ENCODE measurements at places on chromosomes 16 and 17. TPM values are rescaled to one million over a fixed set of nuclear protein-coding genes. Genes with fewer than 3 reads are reported as not detected.

DNA sequence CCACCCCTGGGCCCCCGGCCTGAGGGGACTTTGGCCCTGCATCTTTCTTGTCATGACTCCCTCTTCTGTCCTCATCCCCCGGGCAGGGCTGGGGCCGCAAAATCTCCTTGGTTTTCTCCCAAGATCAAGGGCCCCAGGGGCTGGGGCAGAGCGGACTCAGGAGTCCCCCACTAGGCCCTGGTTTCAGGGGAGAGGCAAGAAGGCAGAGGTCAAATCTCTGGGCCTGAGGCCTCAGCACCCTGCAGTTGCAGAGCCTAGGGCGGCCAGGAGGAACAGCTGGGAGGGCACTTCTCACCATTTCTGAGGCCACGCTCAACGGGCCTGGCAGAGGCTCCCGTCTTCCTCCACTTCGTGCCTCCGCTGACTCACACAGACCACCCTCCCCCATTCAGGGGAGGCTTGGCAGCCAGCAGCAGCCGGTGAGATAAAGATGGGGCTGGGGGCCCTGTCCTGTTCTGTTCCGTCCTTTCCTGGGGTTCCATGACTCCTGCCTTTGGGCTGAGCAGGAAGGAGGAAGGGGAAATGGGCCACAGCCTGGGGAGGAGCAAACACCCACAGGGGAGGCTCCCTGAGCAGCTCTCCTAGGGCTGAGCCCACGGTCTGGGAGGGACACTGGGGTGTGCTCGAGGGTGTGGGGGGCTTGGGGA is 12.4 kb downstream of the ZSCAN10 start:
- DNase-seq, result peak; percentile 31

The HES7 gene
- total RNA-seq, result 0.28 TPM

DNA sequence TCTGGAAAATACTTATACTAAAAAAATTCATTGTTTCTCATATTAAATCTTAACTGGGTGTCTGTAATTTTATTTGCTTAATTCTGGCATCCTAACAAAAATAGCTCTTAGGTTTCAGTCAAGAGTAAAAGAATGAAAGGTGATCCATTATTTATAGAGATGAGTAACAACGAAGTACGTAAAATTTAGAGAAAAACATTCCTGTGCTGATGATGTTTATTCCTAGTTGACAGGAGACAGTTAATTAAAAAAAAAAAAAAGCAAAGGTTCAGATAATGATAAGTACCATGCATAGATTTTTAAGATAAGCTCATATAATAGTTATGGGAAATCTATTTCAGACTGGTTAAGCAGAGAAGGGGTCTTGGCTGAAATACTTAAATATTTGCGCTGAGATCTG is 50.8 kb downstream of the ABCA9 start:
- DNase-seq, result no peak

GRCh38 chr17:37142294-37142896 is 193.6 kb downstream of the AATF start:
- DNase-seq, result no peak

The IRX5 gene
- total RNA-seq, result not detected

GRCh38 chr17:61130330-61130729 is 269.3 kb upstream of the TBX2 start:
- no peak for DNase-seq

- no peak for DNase-seq
These were observed 5.7 kb upstream of the KRT13 start for GRCh38 chr17:41511116-41511515.

DNA sequence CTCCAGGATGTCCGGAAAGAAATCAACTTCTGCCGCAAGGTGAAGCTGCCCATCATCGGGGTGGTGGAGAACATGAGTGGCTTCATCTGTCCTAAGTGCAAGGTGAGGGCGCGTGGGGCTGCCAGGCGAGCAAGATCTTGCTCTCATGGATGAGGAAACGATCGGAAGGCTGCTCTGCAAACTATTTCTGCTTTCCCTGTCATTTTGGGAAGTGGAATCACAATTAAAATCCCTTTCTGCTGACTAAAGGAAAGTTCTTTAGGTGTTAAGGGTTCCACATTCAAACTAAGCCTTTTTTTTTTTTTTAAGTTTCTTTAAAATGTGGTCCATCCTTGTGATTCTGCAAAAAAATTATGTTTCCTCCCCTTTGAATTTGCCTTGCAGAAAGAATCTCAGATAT is 17.7 kb downstream of the NUBP1 start:
- DNase-seq, result no peak

DNA sequence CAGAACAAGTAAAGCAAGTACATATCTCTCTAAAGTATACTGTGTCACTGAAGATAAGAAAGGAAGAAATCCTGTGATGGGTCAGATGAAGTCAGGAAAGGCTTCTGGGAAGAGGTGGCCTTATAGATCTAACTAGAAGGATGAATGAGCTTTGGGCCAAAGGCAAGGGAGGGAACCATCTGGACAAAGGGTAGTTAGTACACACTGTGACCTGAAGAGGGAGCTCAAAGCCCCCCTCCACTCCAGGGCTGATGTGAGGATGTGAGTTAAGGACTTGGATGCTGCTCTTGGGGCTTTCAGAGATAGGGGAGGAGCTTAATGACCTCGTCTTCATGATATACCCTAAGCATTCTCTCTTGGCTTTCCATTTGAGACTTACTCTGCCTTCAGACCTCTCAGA is 185.3 kb upstream of the CACNG3 start:
- no peak for DNase-seq

The TAC4 gene
- total RNA-seq, result not detected

- DNase-seq, result no peak
These were observed 1.0 kb downstream of the RHBDF2 start for GRCh38 chr17:76500074-76500746.

The RNU2-1 gene
- total RNA-seq, result 3,750 TPM

The CHST4 gene
- not detected for total RNA-seq

DNA sequence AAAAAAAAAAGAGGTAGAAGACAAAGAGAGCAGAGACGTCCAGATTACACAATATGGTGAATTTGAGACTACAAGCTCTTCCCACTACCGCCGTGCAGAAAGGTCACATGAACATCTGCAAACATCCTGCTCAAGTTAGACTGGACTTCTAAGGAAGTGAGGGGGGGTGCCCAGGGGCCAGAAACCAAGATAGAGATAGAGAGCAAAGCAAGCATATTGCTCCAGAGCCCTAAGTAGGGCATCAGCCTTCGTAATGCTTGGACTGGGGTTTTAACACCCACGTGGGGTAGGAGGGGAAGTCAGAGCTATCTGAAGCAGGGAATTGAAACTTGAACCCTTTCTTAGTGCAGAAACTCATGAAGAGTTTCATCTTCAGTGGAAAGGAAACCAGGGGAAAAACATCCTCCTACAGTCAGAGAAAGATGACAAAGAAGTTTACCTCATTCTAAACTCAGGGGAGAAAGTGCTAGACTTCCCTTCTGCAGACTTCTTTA is 8.7 kb downstream of the CLEC19A start:
- no peak for DNase-seq

The UMOD gene
- total RNA-seq, result not detected

The FZD2 gene
- 0.58 TPM for total RNA-seq

The COX6A2 gene
- total RNA-seq, result 0.80 TPM

- no peak for DNase-seq
These were observed 39.6 kb upstream of the NAT9 start for GRCh38 chr17:74815550-74816370.

The SLFN13 gene
- total RNA-seq, result 5.8 TPM

DNA sequence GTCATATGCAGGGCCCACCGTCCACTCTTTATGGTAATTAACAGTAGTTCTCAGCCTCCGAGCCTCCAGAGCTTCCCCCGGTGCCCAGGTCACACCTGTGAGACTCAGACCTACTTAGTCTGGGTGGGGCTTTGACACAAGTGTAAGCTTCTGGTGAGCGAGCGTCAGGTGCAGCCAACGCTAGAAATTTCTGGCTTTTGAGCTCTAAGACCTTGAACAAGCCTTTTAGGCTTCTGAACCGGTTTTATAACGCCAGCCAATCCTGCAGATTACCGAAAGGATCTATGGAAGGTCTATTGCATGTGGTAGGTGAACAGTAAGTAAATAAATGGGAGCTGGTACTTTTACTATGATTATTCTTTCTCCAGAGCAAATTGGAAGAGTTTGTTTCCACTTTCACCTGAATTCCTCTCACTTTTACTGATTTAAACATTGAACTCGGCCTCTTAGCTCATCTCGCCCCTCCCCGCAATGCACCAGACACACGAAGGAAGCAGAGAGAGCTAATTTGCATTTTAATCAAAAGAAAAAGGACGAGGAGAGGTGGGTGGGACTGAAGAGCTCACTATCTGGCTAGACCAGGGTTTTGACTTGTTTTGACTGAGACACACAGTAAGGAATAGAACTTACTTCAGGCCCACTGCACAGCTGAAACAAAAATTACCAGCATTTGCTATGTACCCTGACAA is 47.1 kb downstream of the ABAT start:
- DNase-seq, result no peak

GRCh38 chr16:57611706-57612105 is 16.7 kb upstream of the ADGRG1 start:
- DNase-seq, result no peak

DNA sequence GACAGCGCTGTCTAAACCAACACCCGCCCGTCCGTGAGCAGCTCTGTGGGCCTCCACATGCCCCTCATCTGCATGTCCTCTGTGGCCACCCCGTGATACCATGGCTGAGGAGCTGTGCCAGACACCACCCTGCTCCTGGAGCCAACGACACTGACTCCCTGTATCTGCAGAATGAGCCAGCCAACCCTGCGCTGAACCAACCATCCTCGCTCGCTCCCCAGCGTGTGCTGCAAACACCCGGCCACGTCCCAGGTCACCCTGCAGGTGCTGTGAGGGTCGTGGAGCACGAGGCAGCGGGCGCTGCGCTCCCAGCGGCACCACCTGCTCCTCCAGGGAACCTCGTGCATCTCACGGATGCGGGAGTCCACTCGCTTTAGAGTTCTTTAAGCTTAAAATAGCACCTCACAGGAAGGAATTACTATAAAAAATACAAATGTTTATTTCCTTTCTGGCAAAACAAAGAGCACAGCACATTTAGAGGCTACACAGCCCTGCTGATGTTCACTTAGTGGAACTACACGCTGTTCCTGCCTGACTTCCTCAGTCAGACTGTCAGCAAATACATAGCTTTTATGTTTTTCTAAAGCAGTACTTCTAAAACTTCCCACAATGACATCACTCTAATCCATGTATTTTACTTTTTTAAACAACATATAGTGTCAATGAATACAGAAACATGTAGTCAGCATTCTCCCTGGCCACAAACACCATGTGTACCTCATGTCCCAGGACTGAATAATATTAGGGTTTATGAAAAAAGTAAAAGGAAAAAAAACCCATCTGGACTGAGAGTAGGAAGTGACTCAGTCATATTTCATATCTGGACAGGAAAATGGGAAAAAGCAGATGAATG is 43.5 kb downstream of the MAP1LC3B start:
- DNase-seq, result no peak

DNA sequence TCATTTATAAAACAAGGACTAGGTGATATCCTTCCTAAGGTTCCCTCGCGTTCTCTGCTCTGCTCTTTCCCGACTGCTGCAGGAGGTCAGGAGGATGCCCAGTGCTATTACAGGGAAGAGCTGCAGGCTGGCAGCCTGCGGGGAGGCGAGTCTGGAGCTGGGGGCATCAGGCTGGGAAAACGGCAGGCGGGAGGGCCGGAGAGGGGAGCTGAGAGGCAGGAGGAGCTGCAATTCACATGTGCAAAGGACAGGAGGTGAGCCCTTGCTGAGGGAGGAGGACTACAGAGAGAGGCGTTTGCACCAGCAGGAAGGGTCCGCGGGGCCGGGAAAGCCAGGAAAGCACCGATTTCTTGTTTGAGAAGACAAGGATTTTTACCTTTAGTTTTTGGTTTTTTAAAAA is 8.1 kb downstream of the ADAD2 start:
- no peak for DNase-seq

- DNase-seq, result no peak
These were observed 7.7 kb downstream of the CES1 start for GRCh38 chr16:55825115-55825728.

DNA sequence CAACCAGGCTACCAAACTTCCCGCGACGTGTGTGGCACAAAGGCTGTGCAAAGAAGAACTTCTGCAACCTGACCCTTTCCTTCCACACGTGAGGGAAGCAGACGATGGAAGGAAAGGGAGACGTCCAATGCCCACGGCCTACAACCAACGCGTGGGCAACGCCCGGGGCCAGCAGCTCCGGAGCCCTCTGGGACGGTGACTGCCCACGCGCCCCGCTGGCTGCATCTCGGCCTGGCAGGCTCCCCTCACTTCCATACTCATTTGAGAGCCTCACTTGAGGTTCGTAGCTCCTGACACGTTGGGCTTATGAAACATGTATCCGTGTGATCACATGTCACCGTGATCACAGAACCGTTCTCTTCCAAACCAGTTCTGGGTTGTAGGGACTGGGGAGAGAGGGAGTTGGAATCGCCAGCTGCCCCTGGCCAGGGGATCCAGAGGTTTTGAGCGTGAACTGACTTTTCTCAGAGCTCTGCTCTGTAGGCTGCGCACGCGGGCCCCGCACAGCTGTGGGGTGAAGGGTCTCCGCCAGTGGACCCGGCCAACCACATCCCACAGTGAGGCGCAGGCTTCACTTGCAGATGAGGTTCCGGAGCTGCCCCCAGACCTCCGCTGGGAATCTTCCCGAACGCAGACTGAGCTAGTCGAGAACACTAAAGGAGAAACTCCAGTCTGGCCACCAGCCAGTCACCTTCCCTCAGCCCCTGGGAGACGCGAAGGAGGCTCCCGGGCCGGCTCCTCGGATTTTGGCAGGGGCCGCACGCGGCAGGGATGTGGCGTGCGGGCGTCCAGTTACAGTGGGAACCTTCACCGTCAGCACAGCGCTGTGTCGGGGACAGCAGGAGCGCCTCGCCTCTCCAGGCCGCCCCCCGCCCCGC is 1.0 kb downstream of the LMF1 start:
- DNase-seq, result peak; percentile 31

DNA sequence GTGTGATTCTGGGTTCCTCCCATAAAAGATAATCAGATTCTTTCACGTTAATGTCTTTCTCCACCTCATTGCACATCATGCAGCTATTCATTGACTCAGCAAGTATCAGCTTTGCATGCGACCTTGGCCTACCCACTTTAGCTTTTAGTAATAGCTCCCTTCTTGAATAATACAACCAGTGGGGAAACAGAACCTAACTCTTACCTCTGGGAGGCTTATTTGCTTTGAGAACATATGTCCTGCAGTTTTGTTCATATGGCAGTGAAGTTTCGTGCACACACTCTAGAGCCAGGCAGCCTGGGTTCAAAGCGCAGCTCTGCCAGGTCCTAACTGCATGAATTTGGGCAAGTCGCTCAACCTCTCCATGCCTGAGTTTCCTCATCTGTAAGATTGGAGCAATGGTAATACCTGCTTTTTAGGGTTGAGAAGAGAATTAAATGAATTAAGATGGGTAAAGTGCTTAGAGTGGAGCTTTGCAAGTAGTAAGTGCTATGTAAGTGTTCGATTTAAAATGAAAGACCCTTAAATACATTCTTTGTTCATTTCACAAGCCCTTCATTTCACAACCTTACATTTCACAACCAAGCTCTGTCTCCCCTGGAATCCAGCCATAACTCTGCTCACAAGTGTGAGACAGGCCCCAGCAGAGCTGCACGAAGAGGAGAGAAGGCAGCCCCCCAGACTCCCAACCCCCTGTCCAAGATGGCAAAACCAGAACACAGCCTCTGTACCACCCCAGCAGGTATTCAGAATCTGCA is 29.3 kb downstream of the MAPT start:
- DNase-seq, result no peak

The TM4SF5 gene
- total RNA-seq, result 12.5 TPM

The PPP1R1B gene
- total RNA-seq, result 356 TPM

The PRAC1 gene
- total RNA-seq, result 180 TPM
